ENCODE measurements at places on chromosomes 4 and X. TPM values are rescaled to one million over a fixed set of nuclear protein-coding genes. Genes with fewer than 3 reads are reported as not detected.

The MAGEA2B gene
- total RNA-seq = not detected

The GRID2 gene
- total RNA-seq = not detected

The CYBB gene
- total RNA-seq = not detected

The ARHGEF9 gene
- 5.4 TPM for total RNA-seq

The MND1 gene
- total RNA-seq = 1.4 TPM

The MTTP gene
- not detected for total RNA-seq

The CXCL13 gene
- total RNA-seq = not detected

The SYTL4 gene
- total RNA-seq = 1.8 TPM

The DMP1 gene
- total RNA-seq = not detected

The H2BW2 gene
- not detected for total RNA-seq

The SORCS2 gene
- total RNA-seq = 1.3 TPM

The SPANXD gene
- not detected for total RNA-seq

The HTN3 gene
- total RNA-seq = not detected

The HMGN5 gene
- 0.25 TPM for total RNA-seq

The SLC25A43 gene
- total RNA-seq = 12.5 TPM

The CRMP1 gene
- 6.6 TPM for total RNA-seq

The TRIM61 gene
- total RNA-seq = 0.25 TPM

The GYG2 gene
- total RNA-seq = 2.0 TPM

All from mesangial cell (primary cell).